Stimulated activated CD8-positive, alpha-beta memory T cell treated with anti-CD3 and anti-CD28 coated beads, Interleukin-7, amount 100 ng/mL, for 48 hours (primary cell): ENCODE measurements at places on chromosomes 12 and 14.

DNA sequence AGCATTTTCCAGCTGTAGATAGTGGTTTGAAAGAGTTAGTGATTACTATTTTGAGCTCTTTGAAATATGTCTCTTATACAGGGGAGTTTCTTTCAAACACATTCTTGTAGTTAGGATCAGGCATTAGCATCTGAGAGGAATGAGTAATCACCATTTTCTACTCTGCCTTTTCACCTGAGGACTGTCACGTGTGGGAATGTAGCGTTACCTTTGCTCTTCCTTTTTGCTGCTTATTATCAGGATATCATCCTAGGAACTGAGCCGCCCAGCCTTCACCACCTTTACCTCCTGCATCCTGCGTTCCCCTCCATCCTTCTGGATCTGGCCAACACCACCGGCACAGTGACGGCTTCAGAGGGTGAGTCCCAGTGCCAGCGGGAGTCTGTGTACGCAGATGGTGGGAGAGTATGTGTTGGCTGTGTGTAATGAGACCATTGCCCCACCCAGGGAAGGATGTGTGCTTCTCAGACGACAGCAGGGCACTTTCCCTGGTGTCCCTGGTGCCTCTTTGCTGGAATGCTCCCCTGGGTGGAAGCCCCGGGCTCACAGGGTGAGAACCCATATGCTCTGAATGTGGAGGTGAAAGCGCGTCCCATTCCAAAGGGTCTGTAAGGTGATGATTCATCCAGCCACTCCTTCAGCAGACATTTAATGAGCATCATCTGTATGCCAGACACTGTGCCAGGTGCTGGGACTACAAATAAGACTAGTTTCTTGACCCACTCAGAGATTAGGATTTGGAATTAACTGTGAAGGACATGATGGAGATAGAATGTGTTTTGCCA is 27.5 kb downstream of the GSG1 start:
- DNase-seq = no peak

- no peak for DNase-seq
These were observed 131.6 kb downstream of the SAMD4A start for GRCh38 chr14:54698501-54698900.

DNA sequence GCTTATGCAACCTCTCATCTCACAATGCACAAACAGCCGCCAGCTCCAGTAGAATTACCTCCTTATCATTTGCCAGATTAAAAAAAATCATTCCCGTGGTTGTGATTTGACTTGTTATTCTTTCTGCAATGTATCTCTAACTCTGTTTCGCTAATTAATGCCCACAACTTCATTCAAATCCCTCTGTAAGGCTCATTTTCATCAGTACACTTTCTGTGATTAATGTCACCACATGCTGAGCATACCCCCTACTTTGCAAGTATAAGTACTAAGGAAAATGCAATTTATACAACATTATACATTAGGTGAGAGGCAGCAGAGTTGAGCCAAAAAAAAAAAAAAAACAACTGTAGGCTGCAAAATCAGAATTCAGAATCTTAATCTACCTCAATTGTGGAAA is 166.0 kb downstream of the FSCB start:
- DNase-seq = no peak

GRCh38 chr12:100476013-100476751 is 2.5 kb downstream of the NR1H4 start:
- DNase-seq = no peak

- DNase-seq = no peak
These were observed 72.6 kb upstream of the NCOR2 start for GRCh38 chr12:124640056-124640455.

GRCh38 chr14:71579331-71579730 is 352.9 kb upstream of the RGS6 start:
- DNase-seq = no peak

- DNase-seq = no peak
These were observed 5.3 kb upstream of the GLTP start for GRCh38 chr12:109885616-109886015.

DNA sequence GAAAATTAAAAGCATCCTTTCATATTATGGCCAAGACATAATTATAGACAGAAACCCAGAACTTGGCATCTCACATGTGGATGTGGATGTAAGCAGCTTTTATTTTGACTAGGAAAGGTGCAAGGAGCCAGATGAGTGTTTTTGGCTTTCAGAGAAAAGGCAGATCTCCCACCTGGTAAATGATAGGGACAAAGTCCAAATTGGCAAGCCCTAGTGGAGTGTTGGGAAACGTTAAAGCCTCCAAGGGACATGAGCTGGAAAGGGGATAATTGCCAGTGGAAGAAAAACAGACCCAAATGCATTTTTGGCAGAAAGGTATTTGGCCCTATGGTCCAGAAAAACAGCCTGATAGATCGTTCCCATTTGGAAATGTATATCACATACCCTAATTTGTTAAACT is 60.1 kb downstream of the KLHL28 start:
- DNase-seq = no peak

DNA sequence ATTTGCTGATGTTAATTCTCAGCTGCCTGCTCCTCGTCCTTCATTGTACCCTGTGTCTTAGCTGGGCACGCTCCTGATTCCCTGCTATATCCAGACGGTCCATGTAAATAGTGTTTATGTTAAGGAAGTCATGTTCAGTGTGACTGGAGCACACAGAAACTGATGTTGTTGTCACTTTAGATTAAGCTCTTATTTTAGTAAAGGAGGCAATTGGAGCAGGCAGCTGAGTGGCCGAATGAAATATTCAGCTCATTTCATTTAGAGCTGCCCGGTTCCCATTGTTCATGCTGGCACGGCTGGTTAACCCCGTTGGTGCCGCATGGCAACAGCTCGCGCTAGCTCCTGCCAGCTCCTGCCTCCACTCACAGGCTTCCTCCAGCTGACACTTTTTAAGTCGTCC is 446.8 kb upstream of the SOX5 start:
- no peak for DNase-seq

DNA sequence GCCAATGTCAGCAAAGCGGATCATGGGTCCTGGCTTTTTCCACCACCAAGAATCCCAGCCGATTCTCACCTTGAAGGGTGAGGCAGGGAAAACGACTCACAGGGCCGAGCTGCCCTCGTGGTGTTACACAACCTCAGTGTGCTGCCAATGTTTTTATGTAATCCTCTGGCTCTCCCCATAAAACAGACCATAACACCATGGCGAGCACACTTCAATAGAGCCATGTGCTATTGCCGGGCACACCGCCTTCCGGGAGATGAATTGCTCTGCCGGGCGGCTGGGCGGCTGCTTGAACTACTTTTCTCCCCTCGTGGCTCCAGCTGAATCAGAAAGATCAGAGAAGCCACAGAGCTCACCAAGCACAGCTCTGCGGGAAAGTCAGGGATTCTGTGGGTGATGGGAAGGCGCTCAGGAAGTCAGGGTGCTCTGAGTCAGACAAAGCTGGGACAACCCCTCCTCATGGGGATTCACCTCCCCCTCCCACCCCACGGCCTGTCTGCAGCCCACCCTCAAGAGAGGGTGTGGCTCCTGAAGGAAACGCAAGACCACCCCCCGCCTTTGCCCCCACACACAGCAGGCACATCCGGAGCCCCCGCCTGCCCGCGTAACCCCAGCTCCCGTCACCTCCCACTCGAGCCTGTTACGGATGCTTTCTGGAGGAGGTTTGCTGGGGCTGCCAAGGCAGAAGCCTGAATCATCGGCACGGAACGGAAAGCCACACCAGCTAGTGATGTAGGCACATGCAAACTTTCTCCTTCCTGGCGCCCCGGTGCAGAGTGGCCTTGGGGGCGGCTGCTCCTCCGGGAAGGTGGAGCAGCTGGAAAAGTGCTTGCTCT is 1.8 kb downstream of the GALNT9 start:
- DNase-seq = peak; percentile 54

DNA sequence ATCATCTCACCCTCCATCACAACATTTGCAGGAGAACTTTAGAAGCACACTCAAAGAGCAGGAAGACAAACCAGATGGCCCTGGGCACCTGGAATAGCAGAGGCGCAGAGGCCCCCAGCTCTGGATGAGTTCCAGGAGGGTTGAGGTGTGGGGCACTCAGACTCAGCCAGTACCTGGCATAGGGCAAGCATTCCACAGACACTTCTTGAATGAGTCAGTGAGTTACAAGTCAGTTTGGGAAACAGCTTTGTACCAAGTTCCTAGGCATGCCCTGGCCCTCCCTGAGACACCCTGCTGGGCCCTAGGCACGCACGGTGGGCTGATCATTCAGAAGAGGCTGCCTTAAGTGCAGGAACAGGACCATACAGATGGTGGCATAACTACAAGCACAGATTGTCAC is 54.3 kb downstream of the MAP3K9 start:
- no peak for DNase-seq

DNA sequence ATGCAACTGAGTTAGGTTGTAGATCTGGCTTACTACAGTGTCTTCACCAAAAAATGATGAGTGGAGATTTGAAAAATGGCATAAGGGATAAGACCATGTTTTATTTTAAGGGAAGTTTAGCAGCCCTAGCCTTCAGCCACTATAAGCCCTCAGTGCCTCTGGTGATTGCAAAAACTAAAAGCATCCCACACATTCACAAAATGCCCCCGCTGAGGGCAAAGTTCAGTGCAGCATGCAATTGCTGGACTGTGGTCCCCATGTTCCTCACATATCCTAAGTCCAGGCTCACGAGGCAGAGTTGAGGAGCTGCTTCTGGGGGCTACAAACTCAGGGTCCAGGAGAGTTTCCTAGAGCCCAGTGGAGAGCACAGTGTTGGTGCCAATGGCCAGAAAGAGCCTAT is 29.6 kb upstream of the NCOR2 start:
- DNase-seq = no peak

DNA sequence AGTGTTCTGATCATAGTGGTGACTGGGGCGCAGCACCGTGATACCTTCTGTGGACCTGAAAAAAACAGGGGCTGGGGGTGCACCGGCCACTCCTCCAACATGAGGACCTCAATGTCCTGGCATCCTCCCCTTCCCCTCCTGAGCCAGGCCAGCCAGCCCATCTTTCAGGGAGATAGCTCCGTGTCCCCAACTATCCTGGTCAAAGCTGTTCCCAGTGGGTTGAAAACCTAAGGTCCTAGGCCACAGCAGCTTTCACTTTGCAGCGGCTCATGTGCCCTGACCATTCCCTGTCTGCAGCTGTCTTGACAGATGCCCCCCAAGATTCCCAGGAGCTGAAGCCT is 75.7 kb downstream of the BCL11B start:
- no peak for DNase-seq

GRCh38 chr12:93237235-93237915 is 140.3 kb upstream of the NUDT4 start:
- DNase-seq = no peak

- DNase-seq = no peak
These were observed 10.9 kb downstream of the AACS start for GRCh38 chr12:125076103-125076502.

GRCh38 chr14:94022532-94023411 is 3.4 kb upstream of the OTUB2 start:
- DNase-seq = no peak

DNA sequence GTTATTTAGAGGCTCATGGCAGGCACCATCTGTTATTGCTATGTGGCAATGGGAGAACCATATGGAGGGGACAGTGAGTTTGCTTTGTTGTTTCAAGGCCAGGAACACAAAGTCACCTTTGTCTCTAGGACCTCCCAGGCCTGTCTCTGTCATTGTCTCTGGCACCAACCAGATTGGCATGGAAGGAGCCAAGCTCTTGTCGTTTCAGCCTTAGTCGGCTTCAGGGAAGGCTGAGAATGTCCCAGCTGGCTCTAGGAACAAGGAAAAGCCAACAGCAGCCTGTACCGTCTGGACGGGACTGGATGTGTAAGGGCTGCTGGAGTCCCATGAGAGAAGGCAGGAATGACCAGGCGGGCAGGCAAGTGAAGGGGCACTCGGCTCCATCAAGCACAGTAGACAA is 29.2 kb downstream of the RPH3A start:
- DNase-seq = no peak

DNA sequence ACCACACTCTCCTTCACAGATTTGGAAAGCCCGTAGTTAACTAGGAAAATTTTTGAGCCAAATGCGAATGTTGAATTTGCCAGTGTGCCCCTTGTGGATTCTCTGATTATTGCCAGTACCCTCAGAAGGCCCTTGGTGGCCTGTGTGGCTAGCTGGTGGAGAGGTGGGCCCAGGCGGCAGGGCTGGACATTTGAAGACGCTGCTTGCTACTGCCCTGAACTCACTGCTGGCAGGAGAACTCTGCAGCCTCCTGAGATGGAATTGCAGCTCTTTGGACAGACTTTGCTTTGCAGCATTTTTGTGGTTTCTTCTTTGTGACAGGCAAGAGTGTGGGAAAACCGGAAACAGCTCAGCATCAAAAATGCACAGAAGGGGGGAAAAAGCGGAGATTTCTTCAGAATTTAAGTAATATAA is 97.6 kb downstream of the TGFB3 start:
- DNase-seq = no peak

DNA sequence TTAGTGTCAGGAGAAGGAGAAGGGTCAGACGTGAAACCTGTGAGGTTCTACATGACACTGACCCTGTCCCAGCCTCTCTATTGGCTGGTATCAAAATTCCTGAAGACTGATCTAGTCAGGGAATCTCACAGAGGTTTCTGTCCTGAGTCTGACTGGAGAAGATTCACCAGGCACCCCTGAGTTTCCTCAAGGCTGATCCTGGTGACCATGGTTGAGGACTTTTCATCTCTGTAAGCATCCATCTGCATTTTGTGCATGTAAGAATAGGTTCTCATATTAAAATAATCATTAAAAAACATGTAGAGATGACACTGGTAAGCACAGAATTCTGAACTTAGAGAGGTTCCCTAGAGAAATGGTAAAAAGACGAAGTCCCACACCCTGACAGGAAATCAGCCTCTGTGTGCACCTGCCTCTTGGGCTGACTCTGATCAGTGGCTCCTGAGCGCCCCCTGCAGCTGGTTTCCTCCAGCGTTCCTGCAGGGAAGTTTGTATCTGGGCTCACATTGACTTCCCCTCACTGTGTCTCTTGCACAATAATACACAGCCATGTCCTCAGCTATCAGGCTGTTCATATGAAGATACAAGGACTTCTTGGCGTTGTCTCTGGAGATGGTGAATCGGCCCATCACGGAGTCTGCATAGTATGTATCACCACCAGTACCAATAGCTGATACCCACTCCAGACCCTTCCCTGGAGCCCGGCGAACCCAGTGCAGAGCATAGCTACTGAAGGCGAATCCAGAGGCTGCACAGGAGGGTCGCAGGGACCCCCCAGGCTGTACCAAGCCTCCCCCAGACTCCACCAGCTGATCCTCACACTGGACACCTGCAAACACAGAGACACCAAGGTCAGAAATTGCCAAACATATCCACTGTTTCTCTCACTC is 991.9 kb downstream of the TMEM121 start:
- peak; percentile 52 for DNase-seq

DNA sequence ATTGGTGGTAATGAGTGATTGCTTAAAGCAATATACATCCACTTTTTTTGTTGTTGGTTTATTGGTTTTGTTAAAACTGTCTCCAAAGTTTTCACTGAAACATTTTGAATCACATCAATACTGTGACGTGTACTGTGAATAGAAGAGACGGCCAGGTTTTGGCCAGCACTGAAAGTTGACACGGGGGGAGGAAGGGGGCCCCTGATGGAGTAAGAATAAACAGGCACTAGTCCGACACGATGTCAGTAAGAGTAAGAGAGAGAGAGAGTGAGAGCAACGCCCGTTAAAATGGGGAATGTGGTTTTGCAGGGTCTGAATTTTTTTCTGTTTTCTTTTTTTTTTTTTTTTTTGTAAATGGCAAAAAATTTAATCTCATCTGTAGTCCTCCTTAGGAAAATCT is 14.7 kb downstream of the PEBP1 start:
- no peak for DNase-seq
